Activated naive CD4-positive, alpha-beta T cell treated with anti-CD3 and anti-CD28 coated beads for 36 hours (primary cell): ENCODE measurements at places on chromosomes 4 and X.

- DNase-seq, result no peak
Observed at GRCh38 chr4:107215222-107215621, 179.1 kb upstream of the DKK2 start.

DNA sequence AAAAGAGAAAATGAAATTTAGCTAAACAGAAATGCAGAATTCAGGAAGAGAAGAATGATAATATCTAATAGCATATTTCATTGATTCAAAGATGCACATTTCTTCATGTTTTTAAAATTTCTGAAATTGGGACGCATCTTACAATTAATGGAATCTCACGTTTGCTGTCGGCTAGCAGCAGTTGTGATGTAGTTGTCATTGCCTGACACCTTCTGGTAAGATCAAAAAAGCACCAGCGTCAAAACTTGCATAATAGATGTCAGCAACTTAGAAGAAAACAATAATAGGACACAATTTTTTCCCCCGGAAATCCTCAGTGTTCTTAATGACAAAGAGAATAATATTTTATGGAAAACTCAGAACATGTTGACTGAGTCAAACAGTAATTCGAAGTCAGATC lies 29.8 kb upstream of the SLC7A3 start:
- no peak for DNase-seq

DNA sequence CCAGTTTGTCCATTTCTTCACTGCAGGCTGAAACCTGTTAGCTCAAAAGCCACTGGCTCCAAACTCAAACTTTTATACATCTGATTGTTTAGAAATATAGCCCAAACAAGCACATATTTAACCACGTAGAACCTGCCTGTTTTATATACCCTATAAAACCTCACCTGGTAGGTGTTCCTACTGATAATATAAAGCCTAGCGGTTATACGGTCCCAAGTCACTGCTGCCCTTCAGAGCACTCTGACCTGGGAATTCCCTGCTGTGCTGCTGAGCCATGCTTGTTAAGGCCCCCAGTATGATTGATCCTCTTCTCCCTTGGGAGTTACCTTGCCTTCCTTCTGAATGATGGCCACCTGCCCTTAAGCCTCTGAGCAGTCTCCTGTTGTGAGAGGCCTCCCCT lies 432.8 kb upstream of the LCORL start:
- DNase-seq, result no peak

GRCh38 chr4:137203601-137204000 lies 328.7 kb downstream of the PCDH18 start:
- no peak for DNase-seq

DNA sequence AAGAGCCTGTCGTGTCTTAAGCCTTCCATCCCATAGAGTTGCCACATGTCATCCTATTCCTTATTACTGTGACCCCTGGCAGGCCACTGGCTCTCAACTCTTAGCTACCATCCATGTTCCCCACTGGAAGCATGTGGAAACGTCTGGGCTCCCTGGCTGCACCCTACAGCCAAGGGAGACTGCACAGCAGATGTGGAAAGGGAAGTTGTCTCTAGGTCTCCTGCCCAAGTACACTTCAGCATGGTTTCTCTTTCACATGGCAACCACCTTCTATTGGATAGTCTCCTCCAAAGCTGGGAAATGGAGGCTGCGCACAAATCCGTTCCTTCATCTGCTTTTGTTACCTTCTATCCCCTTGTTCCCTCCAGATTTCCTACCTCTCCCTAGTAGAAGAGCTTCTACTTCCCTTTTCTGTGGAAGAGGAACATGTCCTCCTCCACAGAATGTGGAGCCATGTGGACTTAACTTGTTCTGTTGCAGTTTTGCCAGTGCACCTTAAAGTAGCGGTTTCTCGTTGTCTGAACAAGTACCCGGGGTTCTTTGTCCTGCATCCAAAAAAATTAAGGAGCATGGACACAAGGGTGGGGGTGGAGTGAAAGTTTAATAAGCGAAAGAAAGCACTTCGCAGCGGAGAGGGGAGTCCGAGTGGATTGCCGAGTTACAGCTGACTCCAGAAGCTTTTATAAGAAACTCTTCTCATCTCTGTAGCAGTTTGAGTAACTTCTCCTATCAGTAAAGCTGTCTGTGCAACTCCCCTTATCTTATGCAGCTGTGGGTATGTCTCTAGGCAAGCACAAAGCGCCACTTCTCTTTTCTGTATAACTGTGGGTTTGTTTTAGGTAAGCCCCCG lies 52.5 kb downstream of the HMGB2 start:
- no peak for DNase-seq

GRCh38 chrX:136032370-136032769 lies 47.1 kb downstream of the SLC9A6 start:
- DNase-seq, result no peak

- peak; percentile 63 for DNase-seq
Observed at GRCh38 chr4:109302361-109303139, at the start of gene COL25A1. Gene COL25A1 (minus strand): TSS chr4:109302658.

GRCh38 chrX:133660281-133660680 lies 245.0 kb upstream of the GPC4 start:
- DNase-seq, result no peak

- no peak for DNase-seq
Observed at GRCh38 chrX:68180579-68180978, 252.7 kb downstream of the OPHN1 start.

- no peak for DNase-seq
Observed at GRCh38 chr4:147222906-147223305, 258.0 kb upstream of the EDNRA start.

GRCh38 chr4:79209081-79209480 lies 116.8 kb downstream of the NAA11 start:
- no peak for DNase-seq

DNA sequence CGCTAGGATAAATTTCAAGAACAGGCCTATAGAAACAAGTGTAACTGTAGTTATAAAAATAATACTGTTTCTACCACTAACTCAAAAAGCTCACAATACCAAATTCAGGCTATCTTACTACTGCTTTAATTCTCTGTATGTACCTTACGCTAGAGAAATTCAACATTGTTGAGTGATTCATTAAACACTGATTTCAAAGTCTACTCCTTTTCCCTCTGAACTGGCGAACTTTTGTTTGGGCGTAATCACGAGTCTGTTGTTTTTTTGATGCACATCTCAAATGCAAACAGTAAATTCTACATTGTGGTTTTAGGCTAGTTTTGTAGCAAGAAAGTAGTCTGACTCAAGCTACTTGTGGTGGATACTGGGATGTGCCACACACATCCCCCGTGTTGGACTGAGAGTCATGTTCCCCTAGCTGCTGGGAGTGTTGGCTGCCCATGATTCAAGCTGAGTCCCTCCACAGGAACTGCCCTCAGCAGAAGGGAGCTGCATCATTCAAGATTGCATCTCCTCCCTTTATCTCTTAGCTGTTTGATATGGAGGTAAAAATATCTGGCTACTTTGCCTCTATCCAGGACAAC lies 406.1 kb downstream of the RAPGEF2 start:
- no peak for DNase-seq

- no peak for DNase-seq
Observed at GRCh38 chr4:168437192-168437943, 42.9 kb downstream of the DDX60L start.

GRCh38 chr4:2847302-2847871 lies 3.7 kb downstream of the ADD1 start:
- DNase-seq, result no peak

GRCh38 chr4:109730619-109731545 lies 1.0 kb upstream of the PLA2G12A start:
- DNase-seq, result no peak

DNA sequence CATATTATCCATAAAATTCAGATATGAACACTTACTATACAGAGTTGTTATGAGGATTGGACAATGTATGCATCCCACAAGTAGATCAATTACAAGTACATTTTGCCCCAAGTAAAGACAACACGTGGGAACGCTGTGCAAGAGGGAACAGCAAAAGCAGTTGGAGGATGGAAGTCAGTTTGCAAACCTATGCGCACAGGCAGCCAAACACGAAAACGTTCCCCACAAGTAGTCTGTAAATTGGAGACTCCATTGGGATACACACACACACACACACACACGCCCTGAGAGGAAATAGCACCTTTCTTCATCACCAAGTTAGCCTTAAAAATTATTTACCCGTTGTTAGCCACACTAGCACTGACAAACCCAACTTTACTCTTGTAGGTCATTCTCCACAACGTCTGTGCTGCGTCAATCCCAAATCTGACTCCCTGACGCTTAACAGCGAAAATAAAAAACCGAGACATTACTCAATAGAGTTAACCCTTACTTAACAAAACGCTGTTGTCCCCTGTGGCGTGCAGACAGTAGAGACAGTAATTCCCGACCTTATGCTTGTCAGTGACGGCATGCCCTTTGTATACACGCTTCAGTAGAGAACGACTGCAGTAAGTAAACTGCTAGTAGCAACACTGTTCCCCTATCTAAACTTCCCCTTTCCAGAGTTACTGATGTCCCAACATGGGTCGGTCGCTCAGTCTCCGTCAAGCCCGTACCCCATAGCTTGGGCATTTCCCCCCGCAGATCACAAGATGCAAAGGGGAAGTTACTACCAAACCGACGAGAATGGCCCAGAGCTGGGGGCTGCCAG lies 730 bp downstream of the MANBA start:
- peak; percentile 63 for DNase-seq

- DNase-seq, result no peak
Observed at GRCh38 chr4:25013756-25014661, 16.7 kb downstream of the LGI2 start.

GRCh38 chr4:17875402-17876070 lies 64.8 kb downstream of the NCAPG start:
- no peak for DNase-seq

DNA sequence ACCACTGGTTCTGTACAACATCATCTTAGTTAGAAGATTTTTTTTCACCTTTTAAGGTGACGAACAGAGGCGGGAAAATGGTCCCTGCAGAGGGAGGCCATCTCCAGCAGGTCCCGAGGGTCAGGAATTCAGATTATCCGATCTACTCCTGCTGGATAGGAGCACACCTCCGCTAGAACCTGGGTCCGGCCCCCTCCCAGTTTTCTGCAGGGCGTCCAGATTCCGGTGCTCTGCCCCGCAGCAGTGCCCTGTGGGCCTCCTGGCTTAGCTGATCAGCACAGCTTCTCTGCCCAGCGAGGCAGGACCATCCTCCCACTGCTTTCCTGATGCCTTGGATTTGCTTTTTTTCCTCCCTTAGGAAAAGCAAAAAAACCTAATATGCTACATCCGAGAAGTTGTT lies 2.3 kb downstream of the TBL1X start:
- DNase-seq, result no peak

DNA sequence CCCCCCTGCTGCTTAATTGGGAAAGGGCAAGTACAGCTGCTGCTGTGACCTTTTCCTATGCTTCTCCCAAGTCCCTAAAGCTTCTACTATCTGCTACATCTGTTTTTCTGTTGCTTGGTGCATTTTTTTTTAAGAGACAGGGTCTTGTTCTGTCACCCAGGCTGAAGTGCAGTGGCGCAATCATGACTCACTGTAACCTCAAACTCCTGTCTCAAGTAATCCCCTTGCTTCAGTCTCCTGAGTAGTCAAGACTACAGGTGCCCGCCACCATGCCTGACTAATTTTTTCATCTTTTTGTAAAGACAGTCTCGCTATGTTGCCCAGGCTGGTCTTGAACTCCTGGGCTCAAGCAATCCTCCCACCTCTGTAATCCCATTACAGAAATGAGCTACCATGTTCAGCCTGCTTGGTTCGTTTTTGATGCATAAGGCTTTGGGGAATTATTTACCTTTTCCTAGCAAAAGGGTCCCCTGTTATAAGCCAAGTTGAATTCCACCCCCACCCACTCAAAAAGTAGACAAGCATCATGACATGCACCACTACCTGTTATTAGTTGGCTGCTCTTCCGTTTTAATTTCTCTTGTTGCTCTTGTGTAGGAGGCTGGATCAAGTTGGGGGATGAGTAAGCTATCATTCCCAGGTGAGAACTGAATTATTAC lies 39.6 kb downstream of the DGKK start:
- peak; percentile 4 for DNase-seq

- DNase-seq, result peak; percentile 57
Observed at GRCh38 chr4:7183161-7183560, 9.2 kb upstream of the SORCS2 start.

GRCh38 chrX:119622356-119623232 lies 16.4 kb upstream of the NKRF start:
- no peak for DNase-seq

- DNase-seq, result no peak
Observed at GRCh38 chrX:41789374-41789773, 65.4 kb downstream of the GPR82 start.

GRCh38 chrX:42585842-42586621 lies 191.9 kb downstream of the PPP1R2C start:
- no peak for DNase-seq

DNA sequence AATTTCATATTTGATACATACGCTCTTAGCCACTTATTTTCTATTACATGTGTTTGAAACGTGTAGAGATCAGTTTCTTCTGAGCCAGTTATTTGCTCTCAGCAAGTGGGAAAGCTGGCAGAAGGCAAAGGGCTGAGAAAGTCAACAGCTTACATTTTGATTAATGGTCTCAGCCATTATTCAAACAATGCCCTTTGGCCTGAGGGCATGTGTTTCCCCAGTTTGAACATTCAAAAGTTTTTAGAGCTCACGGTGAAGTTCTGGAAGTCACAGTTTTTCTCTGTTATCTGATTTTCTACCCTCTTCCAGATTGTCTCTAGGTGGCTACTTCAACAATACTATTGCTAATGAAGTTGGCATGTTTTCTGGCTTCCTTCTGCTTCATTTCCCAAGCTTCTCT lies 591.8 kb upstream of the CPEB2 start:
- no peak for DNase-seq

- no peak for DNase-seq
Observed at GRCh38 chrX:70293621-70294020, 3.7 kb downstream of the KIF4A start.

DNA sequence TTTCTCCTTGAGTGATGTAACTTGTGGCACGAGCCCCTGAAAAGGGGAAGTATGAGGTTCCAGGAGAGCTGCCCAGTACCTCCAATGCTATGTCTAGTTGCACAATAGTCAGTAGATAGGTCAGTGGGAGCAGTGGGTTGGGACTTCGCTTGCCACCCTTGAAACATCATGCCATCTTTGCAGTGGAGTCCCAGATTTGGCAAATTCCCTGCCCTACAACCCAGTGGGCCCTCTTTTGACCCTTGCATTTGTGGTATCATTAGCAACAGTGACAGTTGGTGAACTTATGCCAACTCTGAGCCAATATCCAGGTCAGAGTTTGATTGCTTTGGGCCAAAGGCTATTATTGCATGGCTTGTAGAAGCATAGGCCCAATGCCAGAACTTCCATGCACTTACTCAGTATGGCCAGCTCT lies 12.3 kb downstream of the FHL1 start:
- no peak for DNase-seq

GRCh38 chr4:48968814-48969213 lies 17.3 kb upstream of the CWH43 start:
- DNase-seq, result no peak

DNA sequence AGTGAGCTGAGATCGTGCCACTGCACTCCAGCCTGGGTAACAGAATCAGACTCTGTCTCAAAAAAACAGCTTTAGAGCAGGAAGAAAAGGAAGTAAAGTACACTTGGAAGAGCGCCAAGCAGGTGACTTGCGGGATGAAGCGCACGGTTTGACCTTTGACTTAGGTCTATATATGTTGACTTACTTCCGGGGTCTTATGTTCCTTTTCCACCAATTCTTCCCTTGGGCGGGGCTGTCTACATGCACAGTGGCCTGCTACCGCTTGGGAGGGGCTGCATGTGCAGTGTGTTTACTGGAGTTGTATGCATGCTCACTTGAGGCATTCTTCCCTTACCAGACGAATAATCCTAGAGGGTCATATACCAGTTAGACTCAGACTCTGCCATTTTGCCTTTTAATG lies 108.6 kb downstream of the APOOL start:
- no peak for DNase-seq
